ENCODE measurements at places on chromosomes 3 and 15. TPM values are rescaled to one million over a fixed set of nuclear protein-coding genes. Genes with fewer than 3 reads are reported as not detected.

DNA sequence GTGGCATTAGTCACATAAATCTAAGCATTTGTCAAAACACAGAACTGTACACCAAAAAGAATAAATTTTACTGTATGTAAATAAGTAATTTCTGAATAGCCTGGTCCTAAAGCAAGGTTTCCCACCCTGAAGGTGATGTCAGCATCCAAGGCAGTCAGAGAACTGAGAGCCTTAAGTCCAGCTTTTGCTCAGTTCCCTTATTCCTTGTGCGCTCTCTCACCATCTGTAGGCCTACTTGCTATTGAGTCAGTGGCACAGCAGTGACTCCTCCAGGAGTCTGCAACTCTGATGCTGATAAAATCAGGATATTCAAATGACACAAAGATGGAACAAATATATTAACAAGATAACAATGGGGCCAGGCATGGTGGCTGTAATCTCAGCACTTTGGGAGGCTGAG lies 22.3 kb downstream of the VPS39 start:
- no peak for DNase-seq

The LEKR1 gene
- total RNA-seq: 1.6 TPM

DNA sequence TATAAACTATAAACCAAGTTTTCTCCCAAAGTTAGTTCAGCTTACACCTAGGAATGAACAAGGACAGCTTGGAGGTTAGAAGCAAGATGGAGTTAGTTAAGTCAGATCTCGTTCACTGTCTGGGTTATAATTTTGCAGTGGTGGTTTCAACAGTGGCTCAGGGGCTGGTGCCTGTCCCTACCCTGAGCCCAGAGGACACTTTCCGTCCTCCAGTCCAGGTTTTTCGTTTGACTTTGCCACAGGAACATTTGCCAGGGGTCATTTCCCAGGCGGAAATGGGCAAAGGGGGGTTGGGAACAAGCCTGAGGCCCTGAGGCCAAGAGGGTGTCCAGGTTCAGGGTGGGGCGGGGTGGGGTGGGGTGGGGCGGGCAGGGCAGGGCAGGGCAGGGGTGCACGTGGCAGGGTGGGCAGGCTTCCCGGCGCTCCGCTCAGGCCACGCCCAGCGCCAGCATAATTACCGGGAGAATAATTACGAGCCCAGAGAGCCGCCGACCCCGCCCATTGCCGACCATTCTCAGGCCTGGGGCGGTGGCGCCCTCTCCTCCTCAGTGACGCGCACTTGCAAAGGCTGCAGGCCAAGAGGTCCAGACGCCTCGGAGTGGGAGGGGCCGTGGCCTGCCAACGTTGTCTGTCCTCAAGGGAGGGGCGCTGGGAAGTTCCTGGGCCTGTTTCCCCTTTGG lies 70.4 kb downstream of the KLF13 start:
- peak; percentile 73 for DNase-seq

GRCh38 chr3:127150513-127151250 lies 42.2 kb upstream of the PRR23E start:
- no peak for DNase-seq

GRCh38 chr3:11470031-11470853 lies 173.5 kb downstream of the VGLL4 start:
- no peak for DNase-seq

DNA sequence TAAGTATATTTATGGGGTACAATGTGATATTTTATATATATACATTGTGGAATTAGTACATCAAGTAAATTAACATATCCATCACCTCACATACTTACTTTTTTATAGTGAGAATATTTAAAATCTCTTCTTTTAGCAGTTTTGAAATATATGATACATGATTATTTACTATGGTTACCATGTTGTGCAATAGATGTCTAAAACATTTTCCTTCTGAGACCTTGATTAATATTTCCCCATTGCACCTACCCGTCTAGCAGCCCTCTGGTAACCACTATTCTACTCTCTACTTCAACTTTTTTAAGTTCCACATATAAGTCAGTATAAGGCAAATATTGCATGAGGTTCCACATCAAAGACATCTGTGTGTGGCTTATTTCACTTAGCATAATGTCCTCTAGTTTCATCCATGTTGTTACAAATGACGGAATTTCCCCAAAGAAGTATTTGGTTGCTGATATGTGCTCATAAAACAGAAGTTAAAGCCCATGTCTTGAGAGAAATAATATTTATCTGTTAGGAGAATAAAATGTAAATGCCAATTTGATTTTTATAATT lies 29.6 kb upstream of the NFKBIZ start:
- no peak for DNase-seq

The MORC1 gene
- not detected for total RNA-seq

DNA sequence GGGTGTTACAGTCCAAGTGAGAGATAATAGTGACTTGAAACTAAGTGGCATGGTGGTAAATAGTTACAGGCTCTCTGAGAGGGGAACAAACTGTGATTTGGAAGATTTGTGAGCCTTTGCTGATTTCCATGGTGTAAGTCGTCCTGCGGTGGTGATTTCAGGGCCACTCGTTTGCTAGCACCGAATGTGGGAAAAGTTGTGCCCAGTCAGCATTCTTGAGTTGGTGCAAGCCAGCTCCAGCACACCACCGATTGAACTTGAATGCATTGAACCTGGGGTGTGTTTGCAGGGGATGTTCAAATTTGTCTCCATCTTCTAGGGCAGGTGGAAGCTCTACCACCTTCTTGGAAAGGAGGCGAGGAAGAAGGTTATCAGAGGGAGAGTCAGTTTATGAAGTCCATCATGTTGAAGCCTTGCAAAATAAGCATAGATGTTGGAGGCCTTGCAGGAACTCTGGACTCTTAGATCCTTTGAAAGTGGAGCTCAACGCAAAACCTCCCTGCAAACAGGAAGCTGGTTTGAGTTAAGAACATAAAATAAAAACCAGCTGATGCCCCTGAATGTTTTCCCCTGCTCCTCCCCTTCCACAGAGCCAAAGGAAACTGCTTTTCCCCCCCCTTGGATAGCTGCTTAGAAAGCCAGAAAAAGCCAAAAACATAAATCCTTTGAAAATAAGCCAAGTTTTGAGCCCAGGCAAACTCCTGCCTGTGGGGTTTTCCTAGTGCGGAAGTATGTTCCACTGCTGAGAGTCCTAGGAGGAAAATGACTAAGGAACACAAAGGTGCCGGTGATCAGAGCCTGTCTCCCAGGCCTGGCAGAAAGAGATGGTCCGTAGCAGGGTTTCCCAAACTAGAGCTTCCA lies 21.9 kb downstream of the MAPKBP1 start:
- DNase-seq: no peak

The KBTBD8 gene
- total RNA-seq: 5.8 TPM

DNA sequence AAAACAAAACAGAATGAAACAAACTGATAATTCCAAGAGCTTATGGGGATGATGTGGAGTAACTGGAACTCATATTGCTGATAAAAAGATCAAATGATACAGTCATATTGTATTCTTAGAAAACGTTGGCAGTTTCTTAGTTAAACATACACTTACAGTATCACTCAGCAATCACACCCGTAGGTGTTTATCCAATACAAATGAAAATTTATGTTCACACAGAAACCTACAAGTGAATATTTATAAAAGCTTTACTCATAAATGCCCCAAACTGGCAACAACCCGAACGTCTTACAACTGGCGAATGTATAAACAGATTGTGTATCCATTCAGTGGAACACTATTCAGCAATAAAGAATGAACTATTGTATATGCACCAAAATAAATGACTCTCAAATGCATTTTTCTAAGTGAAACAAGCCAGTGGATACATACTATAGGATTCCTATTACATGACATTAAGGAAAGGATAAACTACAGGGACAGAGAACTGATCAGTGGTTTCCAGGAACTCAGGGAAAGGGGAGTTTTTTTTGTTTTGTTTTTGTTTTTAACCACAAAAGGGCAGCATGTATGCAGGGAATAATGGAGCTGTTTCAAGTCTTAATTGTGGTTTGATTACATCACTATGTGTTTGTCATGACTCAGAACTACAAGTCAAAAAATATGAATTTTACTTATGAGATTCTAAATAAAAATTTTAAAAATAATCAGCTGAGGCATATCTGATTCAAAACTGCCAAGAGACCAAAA lies 71.8 kb upstream of the NDUFB4 start:
- no peak for DNase-seq

DNA sequence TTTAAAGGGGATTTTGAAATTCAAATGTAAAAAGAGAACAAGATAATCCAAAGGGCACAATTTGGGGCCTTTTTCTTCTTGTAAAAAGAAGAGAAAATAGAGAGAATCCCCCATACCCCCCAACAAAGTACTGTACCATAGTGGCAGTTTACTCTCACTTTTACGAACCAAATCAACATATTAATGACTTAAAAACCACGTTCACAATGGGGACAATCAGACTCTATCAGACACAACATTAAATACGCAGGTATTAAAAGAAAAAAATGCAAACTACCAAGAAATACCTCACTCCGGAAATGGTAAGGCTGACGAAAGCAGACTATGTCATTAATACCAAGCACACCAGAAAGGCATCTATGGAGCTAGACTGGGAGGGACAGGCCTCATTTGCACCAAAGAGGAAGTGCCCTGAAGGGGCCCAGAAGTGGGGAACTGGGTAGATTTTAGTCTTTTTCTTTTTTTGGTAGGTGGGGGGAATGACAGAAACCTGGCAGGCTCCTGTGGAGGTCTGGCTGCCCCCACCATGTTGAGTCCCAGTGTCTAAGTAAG lies 134.3 kb downstream of the TIGIT start:
- DNase-seq: no peak
